ENCODE measurements at places on chromosomes 2 and 18. TPM values are rescaled to one million over a fixed set of nuclear protein-coding genes. Genes with fewer than 3 reads are reported as not detected.

GRCh38 chr2:71831193-71831577 is 316.5 kb downstream of the CYP26B1 start:
- peak; percentile 97 for DNase-seq

DNA sequence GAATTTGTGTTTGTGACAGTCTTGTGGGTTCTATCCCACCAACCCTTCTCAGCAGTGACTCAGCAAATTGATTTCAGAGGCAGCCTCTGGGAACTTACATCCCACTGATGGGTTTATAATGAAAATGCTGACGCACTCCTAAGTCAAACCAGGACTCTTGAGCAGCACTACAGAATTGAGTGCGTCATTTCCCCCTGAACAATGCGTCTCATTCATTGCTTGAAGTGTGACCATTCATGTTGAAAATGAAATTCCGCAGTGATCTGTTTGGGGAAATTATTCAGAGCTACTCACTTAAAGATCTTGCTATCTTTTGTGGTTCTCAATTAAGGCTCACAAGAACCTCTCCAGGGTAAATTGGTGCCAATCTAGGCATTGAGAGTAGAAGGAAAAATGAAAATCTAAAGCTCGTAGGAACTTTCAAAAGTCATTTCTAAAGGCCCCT is 417.7 kb upstream of the SLC14A2 start:
- peak; percentile 95 for DNase-seq

- no peak for DNase-seq
Observed at GRCh38 chr2:187098154-187098553, 249.2 kb upstream of the ZSWIM2 start.

CDH20 gene
- total RNA-seq, result not detected

DNA sequence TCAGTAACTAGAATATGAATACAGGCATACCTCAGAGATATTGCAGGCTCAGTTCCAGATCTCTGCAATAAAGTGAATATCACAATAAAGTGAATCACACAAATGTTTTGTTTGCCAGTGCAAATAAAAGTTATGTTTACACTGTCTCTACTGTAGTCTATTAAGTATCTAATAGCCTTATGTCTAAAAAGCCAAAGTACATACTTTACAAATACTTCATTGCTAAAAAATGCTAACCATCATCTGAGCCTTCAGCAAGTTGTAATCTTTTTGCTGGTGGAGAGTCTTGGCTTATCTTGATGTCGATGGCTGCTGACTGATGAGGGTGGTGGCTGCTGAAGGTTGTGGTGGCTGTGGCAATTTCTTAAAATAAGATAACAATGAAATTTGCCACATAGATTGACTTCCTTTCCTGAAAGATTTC is 159.4 kb downstream of the MYO1B start:
- no peak for DNase-seq

- DNase-seq, result no peak
Observed at GRCh38 chr2:175734686-175735085, 267.4 kb downstream of the LNPK start.
